ENCODE measurements at places on chromosomes 6 and 20.

DNA sequence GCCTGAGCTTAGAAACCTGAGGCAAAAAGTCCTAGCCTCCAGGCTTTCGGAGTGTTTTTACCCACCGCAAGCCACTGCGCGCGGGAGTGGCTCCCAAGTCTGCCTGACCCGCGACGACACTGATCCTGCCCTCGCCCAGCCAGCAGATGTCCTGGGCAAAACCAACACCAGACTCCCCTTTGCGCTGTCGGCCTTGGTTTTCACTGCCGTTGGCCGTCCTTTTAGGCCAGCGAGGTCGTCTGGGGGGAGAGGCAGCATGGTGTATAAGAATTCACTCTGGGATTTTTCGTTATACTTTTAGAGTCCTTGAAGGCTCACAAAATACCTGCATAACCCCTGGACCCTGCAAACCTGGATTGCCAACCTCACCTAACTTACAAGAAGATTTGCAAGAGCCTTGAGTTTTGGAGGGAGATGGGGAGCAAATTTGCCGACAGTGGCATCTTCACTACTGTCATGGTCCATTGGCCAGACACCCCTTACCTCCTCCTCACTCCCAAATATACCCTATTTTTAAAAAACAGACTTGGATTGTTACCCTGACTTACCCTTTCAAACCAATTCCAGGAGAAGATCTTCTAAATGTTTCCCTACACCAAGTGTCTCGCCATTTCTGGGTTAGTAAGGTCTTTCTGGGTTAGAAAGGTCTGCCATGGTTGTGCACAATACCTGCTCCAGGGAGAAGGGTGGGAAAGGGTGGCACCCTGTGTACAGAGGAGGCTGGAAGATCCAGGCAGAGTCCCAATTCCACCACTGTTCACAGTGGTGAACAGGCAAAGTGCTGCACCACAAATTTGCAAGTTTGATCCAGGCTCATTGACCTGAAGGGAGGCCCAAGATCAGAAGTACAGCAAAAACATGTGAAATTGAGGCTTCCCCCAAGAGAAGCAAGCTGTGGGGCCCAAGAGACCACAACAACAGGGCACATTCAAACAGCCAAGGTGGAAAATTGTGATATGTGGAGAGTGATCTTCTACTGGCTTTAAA lies 4.4 kb downstream of the FOXA2 start:
- DNase-seq = no peak

DNA sequence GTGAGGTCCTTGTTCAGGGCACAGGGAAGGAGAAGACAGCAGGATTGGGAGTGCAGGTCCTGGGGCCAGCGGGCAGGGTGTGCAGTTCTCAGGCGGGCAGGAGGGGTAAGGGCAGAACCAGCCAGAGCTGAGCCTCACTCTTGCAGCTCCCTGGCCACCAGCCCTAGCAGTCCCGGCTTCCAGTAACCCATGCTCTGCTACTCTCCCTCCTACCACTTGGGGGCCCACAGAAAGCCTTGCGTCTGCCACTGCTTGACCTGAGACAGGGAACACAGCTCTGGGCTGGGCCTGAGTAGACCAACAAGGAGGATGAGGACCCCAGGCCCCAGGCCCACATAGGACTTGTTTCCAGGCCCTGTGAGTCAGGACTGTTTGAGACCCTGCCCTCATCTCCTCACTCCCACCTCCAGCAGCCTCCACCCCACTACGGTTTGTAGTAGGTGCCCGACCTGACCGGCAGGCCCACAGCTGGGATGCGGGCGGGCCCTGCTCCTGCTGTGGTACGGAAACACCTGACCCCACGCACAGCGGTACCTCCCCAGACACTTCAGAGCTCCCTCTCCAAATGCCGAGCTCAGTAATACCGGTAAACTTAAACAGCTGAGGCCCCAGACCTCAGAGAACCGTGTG lies 39.2 kb downstream of the KCNK5 start:
- DNase-seq = no peak

GRCh38 chr6:40791004-40791403 lies 203.8 kb upstream of the LRFN2 start:
- no peak for DNase-seq

DNA sequence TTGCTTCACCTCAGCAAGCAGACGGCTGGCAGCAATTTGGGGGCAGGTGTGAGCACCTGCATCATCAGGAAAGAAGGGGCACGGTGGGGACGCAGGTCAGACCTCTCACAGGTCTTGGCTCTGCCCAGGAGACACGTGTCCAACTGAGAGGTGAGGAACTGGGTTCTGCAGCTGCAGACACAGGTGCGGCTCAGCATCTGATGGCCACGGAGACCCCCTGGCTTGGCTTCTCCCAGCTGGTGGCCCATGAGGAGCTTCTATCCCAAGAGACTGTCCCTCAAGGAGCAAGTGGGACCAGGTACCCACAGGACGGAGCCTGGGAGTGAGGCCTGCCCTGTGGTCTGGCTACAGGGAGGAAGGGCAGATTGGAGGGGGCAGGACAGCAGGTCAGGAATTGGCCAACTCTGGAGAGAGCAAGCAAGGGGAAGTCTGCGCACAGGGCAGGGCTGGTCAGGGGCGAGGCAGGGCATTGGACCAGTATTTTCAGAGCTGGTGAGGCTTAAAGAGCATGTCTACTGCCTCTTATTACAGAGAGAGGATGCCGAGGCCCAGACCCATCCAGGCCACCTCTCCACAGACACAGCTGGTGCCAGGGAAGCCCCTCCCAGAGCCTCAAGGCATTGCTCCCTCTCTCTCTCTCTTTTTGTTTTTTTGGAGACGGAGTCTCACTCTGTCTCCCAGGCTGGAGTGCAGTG lies 4.2 kb downstream of the STMN3 start:
- DNase-seq = no peak

GRCh38 chr6:142746524-142746923 lies 198.5 kb downstream of the HIVEP2 start:
- no peak for DNase-seq

DNA sequence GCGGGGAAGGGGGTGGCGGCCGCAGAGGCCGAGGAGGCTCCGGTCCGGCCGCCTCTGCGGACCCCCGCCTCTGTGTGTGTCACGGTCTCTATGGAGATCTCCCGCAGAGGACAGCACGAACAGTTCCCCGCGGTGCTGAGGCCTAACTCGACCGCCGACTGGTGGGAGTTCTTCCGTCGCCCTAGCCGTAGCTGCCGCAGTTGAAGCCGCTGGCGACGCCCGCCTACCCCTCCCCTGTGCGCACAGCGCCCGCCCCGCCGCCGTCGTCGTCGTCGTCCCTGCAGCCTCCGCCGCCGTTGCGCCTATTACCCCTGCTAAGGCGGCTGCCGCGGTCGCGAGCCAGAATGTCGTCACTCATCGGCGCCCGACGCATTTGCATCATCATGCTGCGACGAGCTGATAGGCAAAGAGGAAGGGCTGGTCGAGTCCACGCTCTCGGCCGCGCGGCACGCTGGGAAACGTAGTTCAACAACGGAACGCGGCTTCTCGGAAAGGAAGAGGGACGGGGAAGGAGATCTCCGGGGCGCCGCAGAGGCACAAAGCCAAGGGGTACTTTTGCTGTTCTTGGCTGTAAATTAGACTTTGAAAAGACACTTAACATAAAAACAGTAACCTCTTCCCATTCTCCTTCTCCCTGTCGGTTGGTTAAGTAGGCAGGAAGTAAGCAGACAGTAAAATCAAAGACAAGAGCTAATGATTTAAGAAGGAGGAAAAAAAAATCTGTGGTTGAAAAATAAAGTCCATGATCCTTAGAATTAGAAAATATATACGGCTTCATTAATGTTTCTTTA lies at the start of gene NUP153:
TSS of gene NUP153 (minus strand) at position 346 of the 791 bp plus-strand sequence. CDS start 538 bp downstream, outside the sequence.
- peak; percentile 100 for DNase-seq

GRCh38 chr20:57195469-57196100 lies 70.9 kb downstream of the BMP7 start:
- no peak for DNase-seq

DNA sequence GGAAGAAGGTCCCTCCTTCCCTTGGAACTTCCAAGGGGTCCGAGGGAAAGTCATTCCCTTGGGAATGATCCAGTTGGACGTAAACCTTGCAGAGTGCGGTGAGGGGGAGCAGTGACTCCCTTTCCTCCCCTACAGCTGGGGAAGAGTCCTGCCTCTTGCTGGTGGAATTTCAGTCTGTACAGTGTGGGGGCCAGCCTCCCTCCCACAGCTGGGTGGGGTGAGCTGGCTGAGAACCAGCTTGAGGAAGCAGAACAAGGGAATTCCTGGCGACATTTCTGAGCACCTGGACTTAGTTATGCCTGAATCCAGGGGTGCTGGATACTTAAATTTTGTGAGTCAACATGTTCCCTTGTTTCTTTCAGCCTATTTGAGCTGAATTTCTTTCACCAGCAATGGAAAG lies 152.0 kb downstream of the ANKRD60 start:
- DNase-seq = no peak

DNA sequence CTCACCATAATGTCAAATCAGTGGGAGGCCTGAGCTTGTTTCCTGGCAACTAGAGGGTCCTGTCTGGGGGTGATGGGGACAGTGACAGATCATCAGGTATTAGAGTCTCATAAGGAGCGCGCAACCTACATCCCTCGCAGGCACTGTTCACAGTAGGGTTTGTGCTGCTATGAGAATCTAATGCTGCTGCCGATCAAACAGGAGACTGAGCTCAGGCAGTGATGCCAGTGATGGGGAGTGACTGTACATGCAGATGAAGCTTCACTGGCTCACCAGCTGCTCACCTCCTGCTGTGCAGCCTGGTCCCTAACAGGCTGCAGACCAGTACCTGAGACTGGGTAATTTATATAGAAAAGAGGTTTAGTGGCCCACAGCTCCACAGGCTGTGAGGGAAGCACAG lies 147.3 kb downstream of the TTLL2 start:
- no peak for DNase-seq

DNA sequence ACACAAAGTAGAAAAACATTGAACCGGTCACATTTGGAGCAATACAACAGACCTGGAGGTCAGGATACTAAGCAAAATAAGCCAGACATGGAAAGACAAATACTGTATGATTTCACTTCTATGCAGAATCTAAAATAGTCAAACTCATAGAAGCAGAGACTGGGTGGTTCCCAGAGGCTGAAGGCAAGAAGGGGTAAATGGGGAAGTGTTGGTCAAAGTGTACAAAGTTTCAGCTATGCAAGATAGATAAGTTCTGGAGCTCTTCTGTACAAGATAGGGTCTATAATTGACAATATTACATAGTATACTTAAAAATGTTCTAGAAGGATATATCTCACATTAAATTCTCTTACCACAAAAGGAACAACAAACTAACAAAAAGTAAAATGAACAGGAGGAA lies 70.3 kb downstream of the TMEM244 start:
- DNase-seq = no peak

- no peak for DNase-seq
Observed at GRCh38 chr6:92521553-92521952, 897.8 kb downstream of the EPHA7 start.

DNA sequence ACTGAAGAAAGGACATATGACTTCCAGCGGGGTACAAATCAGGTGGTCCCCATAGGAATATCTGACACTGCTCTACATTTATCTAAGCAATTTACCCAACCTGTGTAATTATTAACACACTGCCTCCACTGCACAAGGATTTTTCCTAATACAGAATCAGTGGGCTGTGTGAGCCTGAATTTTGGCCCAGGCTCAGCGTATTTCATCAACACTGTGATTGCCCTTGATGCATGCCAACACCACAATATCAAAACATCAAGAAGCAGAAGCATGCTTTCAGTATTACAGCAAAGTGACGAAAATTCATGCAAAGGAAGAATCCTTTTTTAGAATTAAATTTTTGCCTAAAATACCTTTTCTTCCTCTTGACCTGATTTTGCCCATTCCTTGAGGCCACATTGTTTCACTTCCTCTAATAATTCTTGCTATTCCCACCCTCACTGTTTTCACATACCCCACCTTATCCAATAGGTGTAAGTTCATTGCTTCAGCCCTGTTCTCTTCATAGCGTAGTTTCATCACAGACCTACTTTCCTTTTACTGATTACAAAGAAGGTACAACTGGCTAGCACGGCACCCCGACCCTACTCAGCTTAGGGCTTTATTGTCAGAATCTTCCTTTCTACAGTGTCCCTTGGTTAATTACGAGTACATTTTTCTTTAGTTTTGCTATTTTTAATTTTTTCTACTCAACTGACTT lies 83.7 kb upstream of the PTCHD4 start:
- DNase-seq = no peak

- no peak for DNase-seq
Observed at GRCh38 chr6:46476301-46476700, 14.9 kb downstream of the RCAN2 start.

GRCh38 chr6:29532320-29532951 lies 27.1 kb downstream of the UBD start:
- DNase-seq = no peak

DNA sequence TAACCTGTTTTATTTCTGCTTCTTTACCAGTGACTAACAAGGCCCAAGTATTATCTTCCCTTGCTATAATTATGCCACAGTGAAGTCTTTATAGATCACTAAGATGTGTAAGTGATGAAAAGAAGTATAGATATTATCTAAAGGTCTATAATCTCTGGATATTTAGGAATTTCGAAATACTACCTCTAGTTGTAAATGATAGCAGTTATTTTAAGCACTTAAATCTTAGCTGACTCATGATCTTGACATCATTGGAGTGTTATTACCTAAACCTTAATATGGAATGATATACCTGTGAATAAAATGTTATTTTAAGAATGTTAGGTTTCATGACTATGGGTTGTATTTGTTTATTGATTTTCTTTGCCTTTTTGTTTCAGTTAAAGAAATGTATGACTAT lies 31.5 kb downstream of the CDC40 start:
- no peak for DNase-seq

DNA sequence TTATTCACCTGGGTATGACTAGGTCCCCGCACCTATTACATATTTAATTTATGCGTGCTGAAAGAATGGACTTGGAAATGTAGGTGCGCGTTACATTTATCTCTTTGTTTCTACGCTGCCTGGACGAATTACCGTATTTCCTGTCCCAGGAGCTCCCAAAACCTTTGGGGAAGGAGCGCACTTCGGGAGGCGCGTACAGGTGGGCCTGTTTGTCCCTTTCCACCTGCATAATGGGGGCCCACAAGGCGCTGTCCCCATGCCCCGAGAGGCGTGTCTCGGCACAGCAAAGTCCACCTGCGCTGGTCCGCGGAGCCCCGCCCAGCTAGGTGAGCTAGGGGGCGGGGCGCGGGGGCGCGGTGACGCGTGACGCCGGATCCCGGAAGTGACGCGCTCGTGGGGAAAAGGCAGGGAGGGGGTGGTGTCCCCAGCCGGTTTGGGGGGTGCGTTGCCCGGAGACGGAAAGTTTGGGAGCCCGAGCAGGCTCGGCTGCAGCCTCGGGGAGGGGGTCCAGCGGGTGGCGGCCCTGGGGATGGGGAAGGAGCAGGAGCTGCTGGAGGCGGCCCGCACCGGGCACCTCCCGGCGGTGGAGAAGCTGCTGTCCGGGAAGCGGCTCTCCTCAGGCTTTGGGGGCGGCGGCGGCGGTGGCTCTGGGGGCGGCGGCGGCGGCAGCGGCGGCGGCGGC lies at the start of gene ANKS1A:
TSS of gene ANKS1A (plus strand) at position 382 of the 682 bp plus-strand sequence. CDS start at position 530, 148 bp downstream.
- peak; percentile 84 for DNase-seq

- DNase-seq = no peak
Observed at GRCh38 chr6:72811971-72812421, 190.1 kb downstream of the KCNQ5 start.

DNA sequence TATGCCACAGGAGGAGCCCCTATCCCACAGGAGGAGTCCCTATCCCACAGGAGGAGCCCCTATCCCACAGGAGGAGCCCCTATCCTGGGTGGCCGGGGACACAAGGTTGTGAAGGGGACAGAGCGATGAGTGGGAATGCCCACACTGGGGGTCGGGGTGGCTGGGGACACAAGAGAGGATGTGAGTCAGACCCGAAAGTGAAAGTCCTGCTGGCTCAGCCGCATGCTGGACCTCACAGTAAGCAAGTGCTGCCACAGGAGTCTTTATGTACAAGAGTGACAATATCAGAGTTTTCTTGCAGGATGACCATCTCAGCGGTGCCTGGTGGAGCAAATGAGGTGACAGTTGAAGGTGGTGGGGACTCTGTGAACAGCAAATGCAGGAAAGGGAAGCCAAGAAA lies 93.7 kb downstream of the PSMB1 start:
- DNase-seq = no peak
